Inflammatory macrophage (primary cell): ENCODE measurements at places on chromosomes 6 and 20.

GRCh38 chr20:49853640-49854039 lies 41.0 kb downstream of the SLC9A8 start:
- DNase-seq, result no peak

DNA sequence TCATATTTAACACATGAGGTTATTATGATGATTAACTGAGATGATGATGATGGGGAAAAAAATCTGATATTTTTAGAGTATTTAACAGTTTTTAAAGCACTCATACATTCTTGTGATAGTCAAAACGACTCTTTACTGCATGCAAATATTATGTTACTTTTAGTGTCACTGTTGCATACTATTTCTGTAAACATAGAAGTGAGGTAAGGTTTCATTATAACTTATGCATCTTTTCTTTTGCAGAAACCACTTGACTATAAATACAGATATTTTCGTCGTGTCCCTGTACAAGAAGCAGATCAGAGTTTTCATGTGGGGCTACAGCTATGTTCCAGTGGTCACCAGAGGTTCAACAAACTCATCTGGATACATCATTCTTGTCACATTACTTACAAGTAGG lies 30.1 kb downstream of the FBXO9 start:
- no peak for DNase-seq

DNA sequence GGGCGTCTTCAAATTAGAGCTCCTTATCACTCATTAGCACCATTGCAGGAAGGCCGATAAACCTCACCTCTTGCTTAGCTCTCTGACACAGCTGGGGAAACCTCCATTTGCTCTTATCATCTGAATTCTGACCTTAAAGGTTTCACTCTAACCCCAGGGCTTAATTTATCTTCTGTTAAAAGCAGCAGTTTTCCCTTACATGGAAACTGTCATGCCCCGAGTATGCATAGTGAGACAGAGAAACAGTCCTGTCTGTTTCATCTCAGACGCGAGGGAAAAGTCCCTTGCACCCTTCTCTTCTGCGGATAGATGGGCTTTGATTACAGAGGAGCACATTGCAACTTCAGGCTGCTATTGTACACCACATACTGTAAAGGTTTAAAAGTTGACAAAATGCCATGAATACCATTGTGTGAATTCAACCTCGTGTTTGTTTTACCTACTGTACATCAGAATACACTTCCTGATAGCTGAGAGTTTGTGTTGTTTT lies 191.5 kb upstream of the BMP2 start:
- DNase-seq, result no peak

GRCh38 chr6:149905911-149906371 lies 8.0 kb upstream of the RAET1E start:
- DNase-seq, result no peak

DNA sequence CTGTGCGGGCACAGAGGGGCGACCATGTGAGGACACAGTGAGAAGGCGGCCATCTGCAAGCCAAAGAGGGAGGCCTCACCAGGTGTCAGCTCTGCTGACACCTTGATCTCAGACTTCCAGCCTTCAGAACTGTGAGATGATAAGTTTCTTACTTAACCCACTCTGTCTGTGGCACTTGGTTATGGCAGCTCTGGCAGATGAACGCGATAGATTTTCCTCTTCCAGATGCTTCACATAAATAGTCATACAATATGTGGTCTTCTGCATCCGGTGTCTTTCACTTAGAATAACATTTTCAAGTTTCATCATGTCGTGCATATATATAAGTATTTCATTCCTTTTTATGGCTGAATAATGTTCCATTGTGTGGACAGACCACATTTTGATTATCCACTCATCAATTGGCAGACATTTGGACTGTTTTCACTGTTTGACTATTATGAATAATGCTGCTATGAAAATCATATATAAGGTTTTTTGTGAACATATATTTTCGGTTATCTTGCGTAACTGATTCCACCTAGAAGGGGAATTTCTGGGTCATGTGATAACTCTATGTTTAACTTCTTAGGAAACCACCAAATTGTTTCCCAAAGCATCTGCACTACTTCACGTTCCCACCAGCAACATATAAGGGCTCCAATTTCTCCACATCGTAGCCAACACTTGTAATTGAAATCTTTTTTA lies 30.2 kb downstream of the PRR18 start:
- DNase-seq, result no peak

DNA sequence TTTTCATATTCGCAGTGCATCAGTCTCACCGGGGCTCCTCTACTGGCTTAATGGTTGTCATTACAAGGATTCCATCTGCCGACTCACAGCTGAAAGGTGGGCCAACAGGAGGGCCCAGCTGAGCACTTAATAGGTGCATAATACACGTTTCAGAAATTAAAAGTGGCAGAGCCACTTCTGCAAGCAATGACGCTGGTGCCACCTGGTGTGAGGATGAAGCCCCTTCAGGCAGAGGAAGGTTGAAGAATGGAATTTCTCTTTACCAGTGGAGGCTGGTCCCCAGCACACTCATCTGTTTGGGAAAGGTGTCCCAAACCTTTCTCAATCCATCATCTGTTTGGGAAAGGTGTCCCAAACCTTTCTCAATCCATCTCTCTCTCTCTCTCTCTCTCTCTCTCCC lies 8.2 kb upstream of the STMND1 start:
- no peak for DNase-seq
